ENCODE measurements at places on chromosomes 2 and 18. TPM values are rescaled to one million over a fixed set of nuclear protein-coding genes. Genes with fewer than 3 reads are reported as not detected.

Gene MOGAT1
- 0.34 TPM for polyA plus RNA-seq

Gene ERLEC1
- polyA plus RNA-seq, result 50.1 TPM

Gene CRYBA2
- not detected for polyA plus RNA-seq

Gene FRZB
- 23.9 TPM for polyA plus RNA-seq

Gene CRYGB
- polyA plus RNA-seq, result not detected

Gene SNORC
- 1.2 TPM for polyA plus RNA-seq

Gene SERPINB4
- polyA plus RNA-seq, result not detected

Gene MCFD2
- 69.7 TPM for polyA plus RNA-seq

Gene ABCB11
- polyA plus RNA-seq, result 0.02 TPM

Gene SERPINB13
- polyA plus RNA-seq, result not detected

Gene KYNU
- polyA plus RNA-seq, result 0.75 TPM

Gene RNF152
- polyA plus RNA-seq, result 1.1 TPM

Gene PLGLB1
- polyA plus RNA-seq, result 4.6 TPM

Gene RESP18
- not detected for polyA plus RNA-seq

Gene NR4A2
- 0.35 TPM for polyA plus RNA-seq

Gene LRP2
- 1.2 TPM for polyA plus RNA-seq

Gene EFR3B
- polyA plus RNA-seq, result 9.0 TPM

Gene AQP4
- not detected for polyA plus RNA-seq

Gene OXER1
- 0.12 TPM for polyA plus RNA-seq
